ENCODE measurements at places on chromosomes 11 and 22.

DNA sequence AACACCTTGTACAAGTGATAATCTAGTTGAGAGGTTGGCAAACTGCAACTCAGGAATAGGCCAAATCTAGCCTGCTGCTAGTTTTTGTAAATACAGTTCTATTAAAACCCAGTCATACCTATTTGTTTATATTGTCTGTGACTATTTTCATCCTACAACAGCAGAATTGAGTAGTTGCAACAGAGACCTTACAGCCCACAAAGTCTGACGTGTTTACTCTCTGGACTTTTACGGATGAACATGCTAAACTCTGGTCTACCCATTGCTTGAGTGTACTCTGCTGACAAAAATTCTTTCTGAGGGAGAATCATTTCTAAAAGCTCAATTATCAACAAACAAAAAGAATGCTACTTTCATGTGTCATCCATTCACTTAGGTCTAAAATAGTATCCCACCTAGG lies 287.0 kb downstream of the DYNC2H1 start:
- no peak for DNase-seq

DNA sequence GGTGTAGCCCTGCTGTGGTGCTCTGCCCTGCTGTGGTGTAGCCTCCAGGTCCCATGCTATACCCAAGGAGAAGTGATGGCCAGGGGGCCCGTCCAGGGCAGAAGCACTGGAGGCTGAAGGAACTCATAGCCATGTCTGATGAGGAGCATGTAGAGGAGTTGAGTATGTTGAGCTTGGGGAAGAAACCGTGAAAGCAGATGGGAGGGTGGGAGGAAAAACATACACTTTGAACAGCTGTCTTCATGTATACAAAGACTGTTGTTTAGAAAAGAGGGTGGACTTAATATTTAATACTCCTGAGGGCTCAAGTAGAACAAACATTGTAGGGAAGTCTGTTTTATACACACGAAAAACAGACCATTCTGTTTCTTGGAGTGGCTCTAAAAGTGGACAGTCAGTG lies 26.6 kb upstream of the TTC12 start:
- DNase-seq: no peak

DNA sequence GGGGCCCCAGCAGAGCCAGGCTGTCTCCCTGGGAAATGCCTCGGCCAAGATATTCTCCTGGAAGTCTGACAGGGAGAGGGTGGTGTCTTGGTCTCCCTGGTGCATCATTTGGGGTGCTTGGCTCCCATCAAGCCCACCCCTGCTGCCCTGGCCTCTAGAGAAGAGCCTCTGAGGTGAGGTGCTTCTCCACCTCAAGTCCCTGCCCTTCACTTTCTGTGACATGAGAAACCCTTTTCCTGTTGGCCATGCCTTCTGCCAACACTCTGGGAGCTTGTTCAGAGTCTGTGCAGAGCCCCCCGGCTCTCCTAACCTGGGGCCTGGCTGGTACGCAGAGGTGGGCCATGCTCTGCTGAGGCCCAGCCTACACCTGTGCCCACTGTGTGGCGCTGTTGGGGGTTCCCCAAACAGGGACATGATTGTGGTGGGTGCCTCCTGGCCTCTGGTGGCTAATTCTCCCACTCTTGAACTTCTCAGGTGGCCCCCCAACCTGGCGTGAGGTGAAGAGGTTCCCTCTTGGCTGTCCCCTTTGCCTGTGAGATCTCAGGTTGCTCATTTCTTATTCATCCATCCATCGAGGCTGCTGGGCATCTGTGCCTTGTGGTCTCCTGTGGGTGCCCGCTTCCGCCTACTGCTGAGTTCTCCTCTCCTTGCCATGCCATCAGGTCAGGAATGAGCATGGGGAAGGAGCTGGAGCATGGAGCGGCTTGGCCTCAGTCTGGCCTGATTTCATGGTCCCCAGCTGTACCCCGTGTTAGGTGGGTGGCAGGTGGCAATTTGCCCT lies 19.2 kb upstream of the DGCR8 start:
- DNase-seq: no peak

GRCh38 chr11:33659370-33660139 lies 41.1 kb downstream of the C11orf91 start:
- DNase-seq: no peak

All from kidney capillary endothelial cell (primary cell).